Placental pericyte (primary cell): ENCODE measurements at places on chromosomes 16 and 17. TPM values are rescaled to one million over a fixed set of nuclear protein-coding genes. Genes with fewer than 3 reads are reported as not detected.

The SLC35G6 gene
- total RNA-seq: not detected in 2 replicates

The OR4D1 gene
- not detected in 2 replicates for total RNA-seq

The PRR29 gene
- total RNA-seq: 0.14 and 0.44 TPM in 2 replicates

The CD300H gene
- not detected in 2 replicates for total RNA-seq

The RAD51C gene
- 13.8 and 23.8 TPM in 2 replicates for total RNA-seq

The NEUROD2 gene
- total RNA-seq: not detected in 2 replicates

The MARVELD3 gene
- total RNA-seq: not detected in 2 replicates

The PPP1R9B gene
- total RNA-seq: 37.6 and 58.0 TPM in 2 replicates

The GPR139 gene
- total RNA-seq: not detected in 2 replicates

The CDK5R1 gene
- total RNA-seq: 0.44 and 1.6 TPM in 2 replicates

The EPX gene
- not detected in 2 replicates for total RNA-seq

The SMIM5 gene
- not detected in 2 replicates for total RNA-seq

The AKAP1 gene
- 10.3 and 14.3 TPM in 2 replicates for total RNA-seq

The DLX3 gene
- total RNA-seq: not detected in 2 replicates

The CALB2 gene
- total RNA-seq: 8.7 and 14.4 TPM in 2 replicates

The WFIKKN1 gene
- total RNA-seq: 0.14 and 0.22 TPM in 2 replicates

The KRTAP2-1 gene
- total RNA-seq: not detected in 2 replicates

The OR1E2 gene
- total RNA-seq: 0.14 TPM in 1 of 2 replicates, not detected in the other

The NT5C3B gene
- total RNA-seq: 78.0 and 79.9 TPM in 2 replicates

The CTRL gene
- 0.29 and 2.0 TPM in 2 replicates for total RNA-seq

The SLC6A2 gene
- 0.43 TPM in 1 of 2 replicates, not detected in the other for total RNA-seq

The RGS9 gene
- 0.66 and 1.3 TPM in 2 replicates for total RNA-seq

The MILR1 gene
- total RNA-seq: 10.7 and 21.6 TPM in 2 replicates

The RAB11FIP3 gene
- total RNA-seq: 23.2 and 27.8 TPM in 2 replicates

The FBXL16 gene
- 0.22 TPM in 1 of 2 replicates, not detected in the other for total RNA-seq

The ANKRD40CL gene
- total RNA-seq: not detected in 2 replicates

The KRTAP4-9 gene
- not detected in 2 replicates for total RNA-seq

The OR3A3 gene
- not detected in 2 replicates for total RNA-seq
